ENCODE measurements at places on chromosomes 1 and 21.
A peak's percentile ranks its signal among the peaks of the same experiment; 100 is the strongest.

GRCh38 chr1:92840600-92840999 lies 8.8 kb downstream of the RPL5 start:
- DNase-seq = no peak

DNA sequence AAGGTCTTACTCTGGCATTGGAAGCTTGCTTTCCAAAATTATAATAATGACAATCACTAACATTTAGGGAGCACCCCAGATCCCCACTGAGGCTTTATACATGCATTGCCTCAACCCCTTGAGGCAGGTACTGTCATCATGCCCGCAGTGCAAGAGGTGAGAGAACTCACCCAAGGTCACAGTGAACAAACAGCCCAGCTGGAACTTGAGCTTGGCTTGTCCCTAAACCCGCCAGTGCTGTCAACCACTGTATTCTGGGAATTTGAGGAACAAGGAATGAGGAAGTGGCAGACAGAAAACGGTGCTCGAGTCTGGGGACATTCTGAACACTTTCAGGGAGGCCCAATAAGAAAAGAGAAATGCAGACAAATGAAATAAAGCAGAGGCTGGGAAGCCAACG lies 34.6 kb upstream of the TLR5 start:
- DNase-seq = no peak

DNA sequence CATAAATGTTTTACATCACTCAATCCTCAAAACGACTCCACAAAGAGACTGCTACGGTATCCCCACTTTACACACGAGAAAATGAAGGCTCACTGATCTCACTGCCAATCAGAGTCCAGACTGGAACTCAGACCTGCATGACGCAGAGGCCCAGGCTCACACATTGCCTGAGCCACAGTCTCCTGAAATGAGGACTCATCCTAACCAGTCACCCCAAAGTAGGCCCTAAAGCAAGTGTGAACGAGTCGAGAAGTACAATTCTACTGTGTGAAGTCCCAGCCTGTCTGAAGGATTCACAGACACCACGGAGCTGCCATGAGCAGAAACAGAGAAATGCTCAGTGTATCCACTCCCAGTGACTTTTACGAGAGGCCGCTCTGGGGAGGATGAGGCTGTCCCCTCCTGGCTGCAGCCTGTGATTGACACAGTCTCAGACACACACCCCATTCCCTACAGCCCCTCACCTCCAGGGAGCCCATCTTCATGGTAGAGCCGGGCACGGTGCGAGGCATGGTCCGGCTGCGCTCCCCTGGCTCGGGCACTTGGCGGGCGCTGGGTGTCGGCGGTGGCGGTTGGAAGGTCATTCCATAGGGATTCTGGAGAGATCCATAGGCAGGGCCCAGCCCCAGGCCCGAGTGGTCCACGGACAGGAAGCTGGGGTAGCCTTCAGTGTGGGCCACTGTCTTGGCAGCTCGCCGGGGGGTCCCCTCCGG lies 26.7 kb upstream of the COL16A1 start:
- no peak for DNase-seq

DNA sequence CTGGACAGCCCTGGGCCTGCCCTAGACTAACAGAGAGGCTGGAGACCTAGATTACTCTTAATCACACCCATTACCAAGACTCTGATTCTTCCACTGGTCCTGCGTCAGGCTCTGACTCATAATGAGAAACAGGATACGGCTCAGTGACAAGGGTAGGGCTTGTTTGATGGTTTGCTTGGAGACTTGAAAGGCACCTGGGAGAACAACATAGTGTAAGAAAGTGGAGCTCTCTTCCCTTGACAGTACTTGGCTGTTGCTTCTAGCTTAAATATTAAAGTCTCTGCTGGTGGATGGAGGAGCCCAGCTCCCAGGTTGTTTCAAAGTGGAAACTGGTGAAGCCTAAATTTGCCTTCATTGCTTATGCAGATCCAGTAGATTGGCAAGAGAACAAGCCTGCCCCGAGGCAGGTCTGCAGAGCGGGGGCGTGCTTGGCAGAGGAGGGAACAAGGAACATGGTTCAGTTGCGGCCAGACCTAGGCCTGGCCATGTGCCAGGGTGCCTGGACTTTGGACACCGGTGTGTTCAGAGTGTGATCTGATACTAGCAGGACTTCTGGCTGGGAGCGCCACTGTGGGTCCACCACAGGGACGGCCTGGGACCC lies 480.6 kb downstream of the CAMTA1 start:
- peak; percentile 66 for DNase-seq

GRCh38 chr1:15008783-15009729 lies 144.5 kb upstream of the TMEM51 start:
- DNase-seq = no peak

DNA sequence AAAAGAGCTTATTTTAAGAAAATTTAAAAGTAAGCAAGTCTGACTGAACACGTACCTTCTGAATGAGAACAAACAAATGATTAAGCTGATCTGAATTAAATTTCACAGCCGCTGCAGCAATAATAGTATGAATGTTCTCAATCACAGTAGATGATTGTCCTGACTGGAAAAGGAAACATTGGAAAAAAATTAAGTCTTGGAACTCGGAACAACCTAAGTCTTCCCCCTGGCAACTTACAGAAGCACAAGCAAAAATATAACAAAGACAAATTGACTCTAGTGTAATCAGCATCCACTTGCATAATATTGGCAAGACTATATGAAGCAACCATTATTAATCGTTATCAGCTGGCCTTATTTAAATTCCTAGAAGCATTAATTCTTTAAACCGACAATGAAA lies 60.5 kb downstream of the USP24 start:
- DNase-seq = no peak

DNA sequence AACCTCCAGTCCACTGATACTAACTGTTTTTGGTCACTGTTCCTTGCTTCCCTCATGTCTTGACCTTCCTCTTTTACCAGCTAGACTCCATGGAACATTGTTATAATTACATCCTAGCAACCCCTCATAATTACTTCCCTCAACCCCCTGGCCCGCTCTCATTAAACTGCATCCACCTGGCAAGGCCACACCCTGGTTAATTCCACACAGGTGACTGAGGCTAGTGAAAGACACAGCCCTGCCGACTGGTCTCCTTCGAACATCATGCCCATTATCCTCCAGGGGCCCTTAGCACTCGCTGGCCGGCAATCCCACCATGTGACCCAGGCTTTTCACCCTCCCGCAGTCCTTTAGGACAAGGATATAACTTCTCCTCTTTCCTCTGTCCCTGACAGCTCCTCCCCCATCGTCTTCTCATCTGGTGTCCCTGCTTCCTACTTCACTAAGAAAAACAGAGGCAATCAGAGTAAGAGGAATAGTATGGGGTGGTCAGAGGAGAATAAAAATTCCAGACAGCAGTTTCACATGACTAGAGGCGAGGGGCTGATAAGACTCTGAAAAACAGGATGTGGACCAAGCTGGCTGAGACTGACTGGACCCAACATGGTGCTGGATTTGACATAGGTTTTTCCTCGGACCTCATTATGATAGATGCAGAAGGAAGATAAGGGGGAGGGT lies 8.8 kb upstream of the TENT5B start:
- DNase-seq = no peak
